GM04503 (cell line): ENCODE measurements at places on chromosomes 4 and X.

- DNase-seq: no peak
These were observed 11.9 kb downstream of the HAUS7 start for GRCh38 chrX:153458476-153458875.

DNA sequence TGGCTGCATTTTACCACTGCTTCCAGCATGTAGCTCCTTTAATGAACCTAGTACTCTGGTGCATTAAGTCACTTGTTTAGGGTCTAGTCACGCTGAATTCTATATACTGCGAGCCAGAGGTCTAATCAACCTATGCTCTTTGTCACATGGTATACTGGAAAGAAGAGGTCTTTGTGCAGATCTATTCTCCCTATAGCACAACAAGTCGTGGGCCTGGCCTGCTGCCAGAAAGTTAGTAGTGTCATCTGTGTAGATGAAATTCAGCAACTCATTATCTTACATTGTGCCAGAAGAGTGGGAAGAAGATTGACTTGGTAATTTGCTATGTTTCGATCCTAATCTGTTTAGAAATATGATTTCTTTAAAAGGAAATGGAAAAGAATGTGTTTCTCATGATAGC, 80.8 kb downstream of the AWAT2 start:
- DNase-seq: no peak

DNA sequence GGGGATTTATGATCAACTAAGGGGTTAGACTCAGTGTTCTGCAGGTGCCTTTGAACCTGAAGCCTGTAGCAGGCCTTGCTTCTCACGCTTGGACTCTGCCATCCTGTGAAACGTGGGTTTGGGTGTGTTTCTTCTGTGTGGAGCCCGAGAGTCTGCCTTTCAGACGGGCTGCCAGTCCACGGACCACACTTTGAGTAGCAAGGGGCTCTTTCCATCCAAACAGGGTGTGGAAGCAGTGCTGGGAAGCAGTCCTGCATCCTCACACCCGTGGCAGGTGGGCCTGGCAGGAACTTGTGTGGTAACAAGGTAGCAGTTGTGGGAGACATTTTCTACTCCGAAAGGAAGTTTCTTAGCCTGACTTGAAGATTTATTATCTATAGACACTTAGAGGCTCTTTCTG, 22.7 kb downstream of the RGS12 start:
- DNase-seq: no peak

- DNase-seq: no peak
These were observed 221.2 kb upstream of the STK26 start for GRCh38 chrX:131801911-131802310.

DNA sequence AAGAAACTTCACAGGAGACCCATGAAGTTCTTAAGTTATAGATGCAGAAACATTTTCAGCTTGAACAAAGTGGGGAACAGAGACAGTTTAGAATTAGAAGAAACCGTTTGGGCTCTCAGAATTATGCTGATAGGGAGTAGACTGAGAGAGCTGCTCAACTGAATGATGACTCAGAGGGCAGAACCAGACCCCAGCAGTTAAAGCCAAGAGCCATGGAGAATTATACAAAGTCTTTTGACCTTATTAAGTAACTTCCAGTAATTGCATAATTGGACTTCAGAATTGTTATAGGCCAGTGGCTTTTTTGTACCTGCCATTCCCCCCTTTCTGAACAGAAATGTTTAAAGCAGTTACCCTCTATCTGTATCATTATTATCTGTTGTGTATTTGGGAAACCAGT, 642.1 kb downstream of the CCSER1 start:
- no peak for DNase-seq

DNA sequence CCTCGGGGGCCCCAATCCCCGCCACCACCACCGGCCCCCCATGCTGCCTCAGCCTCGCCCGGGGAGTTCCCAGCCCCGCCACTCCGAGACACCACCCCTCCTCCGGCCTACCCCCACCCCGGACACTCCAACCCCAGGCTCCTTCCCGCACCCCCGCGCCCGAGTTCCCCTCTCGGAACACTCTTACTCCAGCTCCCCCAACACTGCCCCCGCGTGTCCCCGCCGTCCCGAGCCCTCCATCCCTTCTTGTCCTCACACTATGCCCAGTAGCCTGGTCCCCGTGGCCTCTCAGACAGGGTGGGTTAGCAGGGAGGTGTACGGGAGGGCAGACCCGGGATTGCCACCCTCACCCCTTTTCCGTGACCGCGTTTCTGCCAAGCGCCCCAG, 276.1 kb downstream of the BCOR start:
- no peak for DNase-seq

DNA sequence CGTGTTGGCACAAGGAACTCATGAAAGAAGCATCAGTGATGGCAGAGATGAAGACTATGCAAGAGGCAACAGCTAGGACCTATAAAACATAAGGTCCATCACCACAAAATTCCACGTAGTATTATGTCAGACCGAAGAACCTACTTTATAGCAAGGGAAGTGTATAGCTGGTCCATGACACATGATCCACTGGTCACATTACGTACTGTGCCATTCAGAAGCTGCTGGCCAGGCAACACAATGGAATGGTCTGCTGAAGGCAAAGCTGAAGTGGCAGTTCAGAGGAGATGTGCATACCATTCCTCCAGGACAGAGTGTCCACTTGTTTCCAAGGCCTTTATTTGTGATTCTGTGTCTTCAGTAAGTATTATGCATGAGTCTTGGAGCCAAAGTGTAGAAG, 215.5 kb upstream of the UGT8 start:
- no peak for DNase-seq
